ENCODE measurements at places on chromosomes 11 and 22.

DNA sequence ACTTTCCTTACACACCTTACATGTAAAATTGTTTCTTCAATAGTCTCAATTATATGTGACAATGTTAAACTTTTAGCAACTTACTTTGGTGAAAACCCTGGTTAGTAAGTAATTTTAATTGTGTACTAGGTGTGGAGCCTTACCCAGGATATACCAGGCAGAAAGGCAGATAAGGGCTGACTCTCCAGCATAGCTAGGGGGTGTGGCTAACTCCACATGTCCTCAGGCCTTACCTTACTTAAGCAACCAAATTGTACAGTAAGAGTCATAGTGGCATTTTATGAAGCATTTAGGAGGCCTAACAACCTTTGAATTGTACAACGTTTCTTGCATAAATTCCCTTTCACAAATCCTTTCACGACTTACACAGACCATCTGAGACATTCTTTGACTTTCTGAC, 118.2 kb upstream of the OR9Q1 start:
- no peak for DNase-seq

GRCh38 chr11:100830978-100831732, 144.1 kb downstream of the ARHGAP42 start:
- no peak for DNase-seq

DNA sequence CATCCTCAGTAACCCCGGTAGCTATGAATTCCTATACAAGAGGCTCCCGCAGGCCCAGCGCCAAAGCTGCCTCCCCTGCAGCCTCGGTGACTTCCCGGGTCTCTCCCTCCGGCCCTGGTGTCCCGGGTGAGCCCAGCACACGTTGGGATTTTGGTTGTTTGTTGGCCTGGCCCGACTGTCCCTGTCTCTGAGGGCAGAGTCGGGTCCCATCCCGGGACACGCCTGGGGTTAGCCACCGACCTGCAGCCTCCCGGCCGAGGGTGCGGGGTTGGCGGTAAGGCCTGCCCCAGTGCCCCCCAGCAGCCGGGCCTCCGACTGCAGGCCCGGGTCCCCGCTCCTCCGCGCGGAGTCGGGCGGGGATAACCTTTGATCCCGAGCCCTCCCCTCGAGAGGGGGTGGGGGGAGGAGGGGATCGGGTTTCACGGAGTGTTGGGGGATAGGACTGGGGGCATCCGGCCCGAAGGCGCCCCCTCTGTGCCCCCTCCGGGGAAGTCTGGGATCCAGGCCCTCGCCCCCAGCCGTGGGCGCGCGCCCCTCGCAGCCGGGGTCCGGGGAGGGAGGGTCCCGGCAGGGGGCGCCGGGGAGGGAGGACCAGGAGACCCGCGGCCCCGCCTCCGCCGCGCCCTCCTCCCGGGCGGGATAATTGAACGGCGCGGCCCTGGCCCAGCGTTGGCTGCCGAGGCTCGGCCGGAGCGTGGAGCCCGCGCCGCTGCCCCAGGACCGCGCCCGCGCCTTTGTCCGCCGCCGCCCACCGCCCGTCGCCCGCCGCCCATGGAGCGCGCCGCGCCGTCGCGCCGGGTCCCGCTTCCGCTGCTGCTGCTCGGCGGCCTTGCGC, at the start of gene FBLN1:
FBLN1 (plus strand) TSS at position 669 of the 835 bp plus-strand sequence; CDS start at position 772, 103 bp downstream.
- DNase-seq: no peak

DNA sequence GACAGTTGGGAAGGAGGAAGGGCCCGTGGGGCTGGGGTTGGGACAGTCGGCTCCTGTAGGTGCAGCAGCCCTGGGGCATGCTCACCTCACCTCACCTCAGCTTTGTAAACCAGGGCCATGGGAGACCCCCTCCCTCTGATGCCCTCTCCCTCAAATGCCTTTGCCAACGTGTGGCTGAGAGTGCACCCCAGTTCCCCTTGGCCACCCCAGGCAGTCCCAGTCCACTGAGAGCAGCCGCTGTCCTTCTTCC, 4.2 kb upstream of the NEAT1 start:
- no peak for DNase-seq

DNA sequence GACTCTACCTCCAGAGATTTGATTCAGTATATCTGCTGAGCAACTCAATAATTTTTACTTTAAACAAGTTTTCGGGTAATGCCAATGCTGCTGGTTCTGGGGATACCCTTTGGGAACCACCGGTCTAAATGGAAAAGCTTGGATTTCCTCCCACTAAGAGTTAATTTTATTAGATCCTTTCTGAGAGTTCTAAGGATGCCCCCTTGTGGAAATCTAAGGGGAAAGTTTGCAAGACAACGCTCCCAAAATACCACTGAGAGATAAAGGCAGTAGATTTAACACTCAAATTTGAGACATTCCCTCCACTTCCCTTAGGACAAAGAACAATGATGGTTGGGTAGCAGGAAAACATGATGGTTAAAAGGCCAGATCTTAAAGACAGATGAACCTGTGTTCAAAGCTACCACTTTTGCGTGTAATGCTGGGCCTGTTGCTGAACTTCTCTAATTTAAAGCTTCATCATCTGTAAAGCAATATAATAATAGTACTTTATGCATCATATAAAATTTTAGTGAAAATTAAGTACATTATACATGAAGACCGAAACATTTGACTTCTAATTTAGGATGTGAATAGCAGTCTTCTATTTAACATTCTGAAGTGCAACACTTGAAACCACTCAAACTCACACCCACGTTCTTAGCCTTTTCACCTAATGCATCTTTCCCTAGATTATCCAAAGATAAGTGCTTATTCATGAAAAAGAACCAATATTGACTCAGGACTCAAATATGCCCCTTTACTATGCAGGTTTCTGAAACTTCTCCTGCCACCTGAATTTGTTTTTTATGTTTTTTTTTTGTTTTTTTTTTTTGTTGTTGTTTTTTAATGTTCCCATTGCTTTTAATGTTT, 110.1 kb upstream of the LUZP2 start:
- DNase-seq: peak; percentile 43

- no peak for DNase-seq
Measured at GRCh38 chr11:123384116-123384515, 46.0 kb upstream of the GRAMD1B start.

- no peak for DNase-seq
Measured at GRCh38 chr22:20440637-20441591, 3.3 kb upstream of the SCARF2 start.

GRCh38 chr11:118415062-118415738, 13.8 kb downstream of the ATP5MG start:
- DNase-seq: no peak

DNA sequence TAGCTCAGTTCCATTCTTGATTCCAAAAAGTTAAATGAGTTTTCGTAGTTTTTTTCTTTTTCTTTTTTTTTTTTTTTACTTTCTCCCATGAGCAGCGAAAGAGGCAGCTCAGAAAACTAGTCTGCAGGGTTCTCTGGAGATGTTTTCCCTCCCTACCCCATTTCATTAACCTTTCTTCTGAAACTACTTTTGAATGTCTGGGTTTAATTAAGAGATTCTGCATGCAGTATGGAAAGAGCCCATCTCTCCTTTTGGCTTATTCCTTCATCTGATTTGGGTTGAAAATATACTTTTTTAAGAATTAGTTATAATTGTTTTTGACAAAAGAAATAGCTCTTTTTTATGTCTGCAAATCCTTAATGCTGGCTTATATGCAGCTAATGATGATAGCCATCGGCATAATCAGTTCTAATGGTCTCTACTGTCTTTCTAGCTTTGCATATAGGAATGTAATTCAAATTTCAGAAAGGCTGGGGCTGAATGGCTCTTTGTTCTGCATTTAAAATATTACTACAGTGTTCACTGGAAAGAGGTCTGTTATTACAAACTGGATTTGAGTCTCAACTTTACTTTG, 265.3 kb downstream of the FAT3 start:
- no peak for DNase-seq

DNA sequence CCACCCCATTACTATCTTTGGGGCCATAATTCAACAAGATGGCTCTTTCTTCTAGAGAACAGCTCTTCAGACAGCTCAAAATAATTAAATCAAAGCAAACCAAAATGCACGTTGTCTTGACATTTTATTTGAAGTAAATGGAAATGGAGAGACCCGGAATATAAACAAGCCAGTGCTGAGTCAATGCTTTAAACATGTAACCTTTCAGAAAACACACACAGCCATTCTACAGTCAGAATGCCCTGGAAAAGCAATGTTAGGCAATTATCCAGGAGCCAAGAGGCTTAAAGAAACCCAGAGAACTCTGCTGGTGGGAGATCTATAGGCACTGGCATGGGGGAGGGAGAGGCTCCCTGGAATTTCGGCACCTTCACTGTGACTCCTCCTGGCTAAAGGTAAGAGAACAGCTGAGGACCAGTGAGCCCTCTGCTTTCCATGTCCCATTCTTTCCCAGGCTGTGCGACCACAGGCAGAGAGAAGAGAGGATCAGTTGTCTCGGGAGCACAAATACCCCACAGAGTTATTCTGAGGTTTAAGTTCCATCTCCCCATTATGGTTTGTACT, 254.0 kb upstream of the CCDC90B start:
- DNase-seq: no peak

Measured in NAMALWA (cell line).